ENCODE measurements at places on chromosomes 12 and 14.

- DNase-seq: no peak
Observed at GRCh38 chr14:46233786-46234185, 417.8 kb downstream of the RPL10L start.

DNA sequence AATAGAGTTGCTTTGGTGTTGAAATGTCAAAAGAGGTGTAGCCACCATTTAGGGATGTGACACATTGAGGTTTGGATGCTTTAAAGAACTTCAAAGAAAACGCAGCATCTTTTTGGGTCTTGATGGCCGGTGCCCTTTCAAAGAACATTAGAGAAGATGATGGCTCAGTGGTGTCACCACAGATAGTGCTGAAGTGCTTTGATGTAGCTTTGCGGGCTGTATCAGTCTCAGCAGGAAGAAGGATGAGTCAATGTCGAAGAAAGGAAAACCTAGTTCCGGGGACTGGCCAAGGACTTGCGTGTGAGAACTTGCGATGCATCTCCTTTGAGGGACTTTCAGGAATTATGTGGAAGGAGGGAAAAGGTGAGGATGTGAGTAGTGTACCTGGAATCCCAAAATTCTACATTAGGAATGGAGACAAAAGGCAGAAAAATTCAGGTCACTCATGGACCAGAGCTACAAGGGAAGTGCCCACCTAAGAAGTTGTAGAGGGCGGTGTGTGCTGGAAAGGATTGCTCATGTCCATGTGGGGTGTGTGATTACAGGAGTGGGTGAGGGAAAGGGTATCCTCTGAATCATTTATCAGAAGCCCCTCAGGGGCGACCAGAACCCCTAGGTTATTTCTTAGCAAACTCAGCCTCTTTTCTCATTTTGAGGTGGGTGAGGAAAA is 39.7 kb upstream of the GZMB start:
- peak; percentile 48 for DNase-seq

GRCh38 chr12:122870163-122870842 is 25.6 kb downstream of the VPS37B start:
- no peak for DNase-seq

DNA sequence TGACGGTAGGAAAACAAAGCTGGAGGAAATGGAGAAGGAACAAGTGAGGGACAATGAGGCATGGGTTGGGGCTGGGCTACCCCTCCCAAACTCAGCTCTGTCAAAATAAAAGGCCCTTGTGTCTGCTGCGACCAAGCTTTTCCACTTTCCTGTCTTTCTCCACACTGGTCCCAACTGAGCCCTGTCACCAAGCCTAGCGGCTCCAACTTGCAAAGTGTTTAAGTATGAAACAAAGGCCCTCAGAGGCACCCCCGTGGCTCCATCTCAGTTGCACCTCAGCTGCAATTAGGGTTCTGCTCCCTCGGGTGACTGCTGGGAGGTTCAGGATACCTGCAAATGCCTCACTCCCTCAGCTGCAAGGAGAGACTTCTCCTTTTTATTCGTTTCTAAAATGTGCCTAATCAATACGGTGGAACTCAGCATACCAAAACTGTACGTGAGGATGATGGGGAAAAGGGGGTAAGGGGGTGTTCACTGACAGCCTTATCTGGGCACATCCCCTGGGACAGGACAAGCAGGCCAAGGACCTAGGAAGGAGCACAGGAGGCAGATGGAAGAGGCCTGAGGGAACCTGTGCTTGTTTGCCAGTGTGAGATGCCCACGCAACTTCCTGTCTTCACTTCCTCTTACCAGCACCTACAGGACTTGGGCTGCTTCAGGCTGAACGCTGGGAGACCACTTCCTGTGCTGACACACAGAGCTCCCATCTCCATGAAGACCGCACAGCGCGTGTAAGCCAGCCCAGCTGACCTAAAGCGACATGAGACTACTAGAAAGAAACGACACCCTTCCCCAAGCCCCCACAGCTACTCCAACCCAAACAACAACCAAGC is 8.9 kb downstream of the VAMP1 start:
- peak; percentile 76 for DNase-seq

DNA sequence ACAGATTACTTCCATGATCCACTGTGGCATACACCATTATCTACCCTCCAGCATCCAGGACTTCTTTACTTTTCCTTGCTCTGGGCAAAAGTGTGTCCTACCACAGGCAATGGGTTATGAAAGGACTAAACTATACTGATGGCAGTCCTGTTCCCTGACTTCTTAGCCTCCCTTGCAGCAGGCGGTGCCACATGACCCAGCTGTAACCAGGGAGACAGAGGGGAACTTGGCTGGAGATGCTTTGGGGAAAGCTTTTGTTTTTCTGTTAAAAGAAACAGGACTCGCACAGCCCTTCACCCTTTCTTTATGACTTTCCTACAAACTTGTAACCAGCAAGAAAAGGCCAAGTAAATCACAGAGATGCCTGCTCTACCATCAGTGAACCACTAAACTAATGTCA is 394.4 kb downstream of the PCNX1 start:
- DNase-seq: no peak

GRCh38 chr12:44369998-44370397 is 506.1 kb downstream of the NELL2 start:
- no peak for DNase-seq

- no peak for DNase-seq
Observed at GRCh38 chr14:103656756-103657133, 27.7 kb downstream of the KLC1 start.

GRCh38 chr12:56634242-56634836 is 4.2 kb upstream of the BAZ2A start:
- no peak for DNase-seq

DNA sequence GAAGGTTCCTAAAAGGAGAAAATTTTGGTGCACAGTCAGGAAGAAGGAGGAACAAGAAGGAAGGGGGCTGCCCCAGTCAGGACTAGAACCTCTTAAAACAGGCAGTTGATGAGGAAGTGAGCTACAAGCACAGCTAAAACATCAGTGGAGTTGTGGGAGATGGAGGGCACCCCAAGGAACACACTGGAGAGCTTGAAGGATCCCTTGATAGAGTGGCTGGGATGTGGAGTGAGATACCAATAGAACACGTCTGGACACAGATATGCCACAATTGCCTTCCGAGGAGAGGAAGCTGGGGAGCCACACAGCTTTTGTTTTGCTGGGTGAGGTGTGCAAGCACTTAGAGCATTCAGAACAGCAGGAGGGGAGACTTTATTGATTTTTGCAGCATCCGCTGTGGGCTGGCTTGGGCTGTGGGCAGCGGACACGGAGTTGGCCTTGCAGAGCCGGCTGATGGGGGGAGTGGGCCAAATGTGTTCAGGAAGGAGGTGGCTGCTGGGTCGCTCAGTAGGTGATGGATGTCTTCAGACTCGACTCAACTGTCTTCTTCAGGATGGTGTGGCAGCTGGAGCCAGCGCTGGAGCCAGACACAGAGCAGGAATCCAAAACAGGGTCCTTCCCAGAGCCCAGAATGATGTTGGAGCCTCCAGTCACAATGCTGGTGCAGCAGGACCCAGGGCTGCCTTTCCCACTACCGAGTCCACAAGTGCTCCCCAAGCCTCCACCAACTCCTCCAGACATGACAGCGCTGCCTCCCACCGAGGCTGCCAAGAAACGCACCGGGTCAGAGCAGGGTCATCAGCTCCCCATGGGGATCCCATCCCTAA is 4.7 kb upstream of the KRT79 start:
- no peak for DNase-seq

GRCh38 chr14:32370714-32371113 is 41.6 kb downstream of the AKAP6 start:
- DNase-seq: no peak

- no peak for DNase-seq
Observed at GRCh38 chr14:37590428-37591139, 4.5 kb downstream of the FOXA1 start.

- DNase-seq: no peak
Observed at GRCh38 chr12:7141351-7142005, 11.3 kb downstream of the CLSTN3 start.

GRCh38 chr12:42677461-42677860 is 87.9 kb upstream of the PRICKLE1 start:
- DNase-seq: no peak

DNA sequence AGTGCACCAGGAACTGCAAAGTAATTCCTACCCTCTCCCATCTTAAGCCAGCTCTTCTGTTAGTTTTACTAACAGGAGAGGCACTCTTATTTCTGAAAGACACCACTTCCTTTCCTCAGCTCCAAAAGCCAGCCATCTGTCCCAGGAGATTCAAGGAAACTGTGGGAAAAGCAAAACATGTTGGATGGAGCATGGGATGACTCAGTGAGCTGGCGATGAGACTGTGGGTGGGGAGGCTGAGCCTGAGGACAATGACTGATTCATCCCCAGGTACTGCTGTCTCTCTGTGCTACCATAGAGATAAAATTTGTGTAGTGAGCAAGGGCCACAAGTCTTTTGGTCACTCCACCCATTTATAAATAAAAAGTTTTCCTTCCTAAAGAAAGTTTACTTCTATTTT is 141.4 kb downstream of the MYRFL start:
- DNase-seq: no peak

GRCh38 chr12:56753566-56753965 is 1.4 kb upstream of the PRIM1 start:
- DNase-seq: no peak

Measured in effector CD4-positive, alpha-beta T cell (primary cell).